ENCODE measurements at places on chromosomes 2 and 18. TPM values are rescaled to one million over a fixed set of nuclear protein-coding genes. Genes with fewer than 3 reads are reported as not detected.
A peak's percentile ranks its signal among the peaks of the same experiment; 100 is the strongest.

Gene CCDC178
- 0.17 TPM for total RNA-seq

DNA sequence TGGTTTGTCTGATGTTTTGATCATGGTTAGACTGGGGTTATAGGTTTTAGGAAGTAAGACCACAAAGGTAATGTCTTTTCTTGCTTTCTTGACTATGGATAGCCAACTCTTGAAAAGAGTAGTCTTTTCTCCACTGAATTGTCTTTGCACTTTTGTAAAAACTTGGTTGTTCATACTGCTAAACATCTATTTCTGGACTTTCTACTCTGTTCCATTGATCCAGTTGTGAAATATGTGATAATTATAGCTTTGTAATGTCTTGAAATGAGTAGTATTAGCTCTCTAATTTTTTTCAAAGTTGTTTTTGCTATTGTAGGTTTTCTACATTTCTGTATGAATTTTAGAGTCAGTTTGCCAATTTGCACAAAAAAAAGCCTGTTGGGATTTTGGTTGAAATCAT is 13.1 kb upstream of the UGT1A9 start:
- DNase-seq: no peak

DNA sequence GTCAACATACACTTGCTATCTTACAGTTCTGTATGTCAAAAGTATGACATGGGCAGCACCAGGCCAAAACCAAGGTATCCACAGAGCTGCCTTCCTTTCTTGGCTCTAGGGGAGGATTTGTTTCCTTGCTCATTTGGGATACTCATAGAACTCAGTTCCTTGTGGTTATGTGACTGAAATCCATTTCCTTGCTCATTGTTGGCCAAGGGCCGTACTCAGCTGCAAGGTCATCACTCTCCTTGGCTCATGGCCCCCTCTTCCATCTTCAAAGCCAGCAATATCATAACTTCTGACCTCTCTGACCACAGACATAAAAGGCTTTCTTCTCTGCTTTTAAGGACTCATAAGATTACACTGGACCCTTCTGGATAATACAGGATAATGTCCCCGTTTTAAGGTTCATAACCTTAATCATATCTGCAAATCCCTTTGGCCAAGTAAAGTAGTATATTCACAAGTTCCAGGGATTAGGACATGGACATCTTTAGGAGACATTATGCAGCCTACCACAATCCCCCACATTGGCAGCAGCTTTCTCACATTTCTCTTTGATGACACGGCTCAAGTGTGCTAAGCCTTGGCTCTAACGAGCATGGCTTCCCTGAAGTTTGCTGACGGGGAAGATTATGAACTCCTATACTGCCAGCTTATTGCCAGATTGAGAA is 20.9 kb downstream of the TMEM237 start:
- no peak for DNase-seq

DNA sequence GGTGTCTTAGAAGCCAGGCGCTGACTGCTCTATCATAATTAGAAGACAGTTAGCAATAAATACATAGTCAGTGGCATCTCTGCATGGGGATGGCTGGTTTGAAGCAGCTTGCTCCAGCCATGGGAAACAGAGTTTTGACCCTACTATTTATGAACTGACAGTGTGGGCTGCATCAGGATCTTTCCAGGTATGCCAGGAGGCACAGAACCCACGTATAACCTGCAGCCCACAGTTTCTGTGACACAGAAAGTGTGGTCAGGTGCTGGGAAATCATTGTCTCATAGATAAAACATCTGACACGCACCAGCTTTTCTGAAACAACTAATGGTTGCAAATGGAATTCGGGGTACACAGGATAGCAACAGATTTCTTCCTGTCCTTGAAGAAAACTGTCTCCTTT is 34.7 kb downstream of the INPP4A start:
- DNase-seq: no peak

DNA sequence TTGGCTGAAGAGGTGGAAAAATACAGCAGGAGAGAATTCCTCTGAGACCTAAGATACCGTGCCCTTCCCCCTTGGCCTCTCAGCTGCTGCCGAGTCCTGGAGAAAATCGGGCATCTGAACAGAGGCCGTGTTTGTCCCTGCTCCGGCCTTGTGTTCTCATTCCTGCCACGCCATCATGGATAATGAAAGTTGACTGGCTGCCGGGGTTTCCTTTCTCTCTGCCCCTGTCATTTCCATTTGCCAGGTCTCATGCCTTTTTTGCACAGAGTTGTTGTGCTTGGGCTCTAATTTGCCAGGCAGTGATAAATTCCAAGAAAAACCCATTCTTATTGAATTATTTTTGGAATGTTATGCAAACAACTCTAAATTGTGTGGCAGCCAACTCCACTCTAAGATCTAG is 496.9 kb upstream of the TNP1 start:
- peak; percentile 18 for DNase-seq

DNA sequence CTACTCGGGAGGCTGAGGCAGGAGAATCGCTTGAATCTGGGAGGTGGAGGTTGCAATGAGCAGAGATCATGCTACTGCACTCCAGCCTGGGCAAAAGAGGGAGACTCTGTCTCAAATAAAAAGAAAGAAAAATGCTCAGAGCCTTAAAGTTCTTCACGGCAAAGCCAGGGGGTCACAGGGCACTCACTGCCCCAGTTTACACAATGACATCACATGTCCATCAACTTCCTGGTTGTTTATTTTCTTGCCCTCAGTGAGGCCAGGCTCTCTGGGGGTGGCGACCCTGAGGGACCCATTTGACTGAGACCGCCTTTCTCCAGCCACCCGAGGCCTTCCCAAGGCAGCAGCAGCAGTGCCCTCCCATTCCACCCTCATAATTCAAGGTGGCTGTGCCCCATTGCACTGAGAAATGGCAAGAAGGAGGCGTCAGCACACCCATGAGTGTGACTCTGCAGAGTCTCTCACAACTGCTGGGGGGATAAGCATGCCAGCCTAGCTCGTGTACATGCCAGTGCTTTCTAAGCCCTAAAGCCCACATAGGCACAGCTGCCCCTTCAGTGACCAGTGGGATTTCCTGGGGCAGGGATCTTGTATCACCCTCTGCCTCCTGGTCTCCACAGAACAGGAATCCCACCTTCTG is 50.0 kb downstream of the SFXN5 start:
- DNase-seq: no peak

DNA sequence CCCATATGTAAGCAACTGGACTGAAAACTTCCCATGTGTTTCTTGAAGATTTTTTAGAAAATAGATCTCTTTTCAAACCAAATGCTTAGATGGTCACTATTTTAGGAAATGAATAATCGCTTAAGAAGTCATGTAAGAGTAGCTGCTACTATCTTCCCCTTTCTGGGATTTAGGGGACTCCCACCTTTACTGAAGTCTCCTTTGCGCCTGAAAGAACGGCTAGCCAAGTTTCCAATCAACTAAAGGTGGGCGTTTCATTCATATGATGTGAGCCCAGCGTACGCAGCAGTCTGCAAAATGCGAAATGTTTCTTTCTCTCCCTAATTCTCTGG is 1.1 kb downstream of the DIPK1C start:
- DNase-seq: no peak

Gene APOB
- total RNA-seq: 0.62 TPM

- DNase-seq: no peak
These were observed 52.7 kb downstream of the SMAD4 start for GRCh38 chr18:51082571-51083267.

Gene PJVK
- total RNA-seq: 3.0 TPM

Gene MOCOS
- total RNA-seq: 7.2 TPM

Gene RNU2-63P
- total RNA-seq: not detected

- peak; percentile 84 for DNase-seq
These were observed 71.9 kb upstream of the KLHL29 start for GRCh38 chr2:23312996-23313606.

Gene IL1R1
- 0.47 TPM for total RNA-seq

DNA sequence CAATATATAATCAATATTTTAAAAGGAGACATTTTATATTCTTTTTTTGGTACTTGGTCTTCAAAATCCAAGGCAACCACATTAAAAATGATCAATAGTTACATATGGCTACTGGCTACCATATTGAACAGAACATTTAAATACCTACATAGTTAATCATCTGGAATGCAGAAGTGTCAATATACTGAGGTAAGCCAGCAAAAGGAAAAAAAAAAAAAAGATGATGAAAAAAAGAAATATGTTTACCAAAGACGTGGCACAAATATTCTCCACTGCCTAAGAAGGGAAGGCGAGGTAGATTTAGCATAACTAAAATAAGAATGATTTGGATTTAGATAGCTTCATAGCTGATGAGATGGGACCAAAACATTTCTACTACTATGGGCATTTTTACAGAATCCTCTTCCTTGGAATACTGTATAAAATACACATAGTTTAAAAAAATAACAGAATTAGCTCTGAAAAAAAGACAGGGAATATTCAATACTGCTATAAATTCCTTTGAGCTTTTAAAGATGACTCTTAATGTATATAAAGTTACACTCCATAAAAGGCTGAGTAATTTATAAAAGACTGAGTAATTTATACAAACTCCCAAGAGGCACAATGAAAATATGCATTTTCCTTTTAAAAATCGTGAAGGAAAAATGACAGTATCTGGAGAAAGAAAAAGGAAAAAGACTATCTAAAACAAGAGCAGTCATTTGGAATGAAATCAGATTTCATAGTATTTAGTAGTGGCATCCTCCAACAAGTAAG is 63.5 kb downstream of the CDH2 start:
- DNase-seq: no peak

GRCh38 chr2:31319406-31320175 is 85.6 kb downstream of the EHD3 start:
- no peak for DNase-seq

DNA sequence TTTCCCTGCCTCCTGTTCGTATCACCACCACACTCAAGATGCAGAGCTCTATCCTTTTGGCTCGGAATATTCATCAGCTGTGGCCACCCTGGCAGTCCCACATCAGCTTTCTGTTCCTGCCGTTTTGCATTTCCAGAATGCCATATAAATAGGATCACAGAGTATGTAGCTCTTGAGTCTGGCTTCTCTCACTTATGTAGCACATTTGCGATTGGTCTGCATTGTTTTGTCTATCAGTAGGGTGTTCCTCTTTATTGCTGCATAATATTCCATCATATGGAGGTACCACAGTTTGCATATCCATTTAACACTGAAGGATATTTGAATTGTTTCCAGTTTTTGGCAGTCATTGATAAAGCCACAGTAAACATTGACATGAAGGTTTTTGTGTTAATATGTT is 104.6 kb downstream of the SH3RF3 start:
- no peak for DNase-seq

GRCh38 chr2:142926445-142926844 is 49.0 kb downstream of the KYNU start:
- DNase-seq: no peak

- no peak for DNase-seq
These were observed 70.2 kb downstream of the SOCS6 start for GRCh38 chr18:70359071-70359470.

Gene KLHL41
- total RNA-seq: not detected

- no peak for DNase-seq
These were observed 139.5 kb downstream of the LRRC30 start for GRCh38 chr18:7370375-7370774.

DNA sequence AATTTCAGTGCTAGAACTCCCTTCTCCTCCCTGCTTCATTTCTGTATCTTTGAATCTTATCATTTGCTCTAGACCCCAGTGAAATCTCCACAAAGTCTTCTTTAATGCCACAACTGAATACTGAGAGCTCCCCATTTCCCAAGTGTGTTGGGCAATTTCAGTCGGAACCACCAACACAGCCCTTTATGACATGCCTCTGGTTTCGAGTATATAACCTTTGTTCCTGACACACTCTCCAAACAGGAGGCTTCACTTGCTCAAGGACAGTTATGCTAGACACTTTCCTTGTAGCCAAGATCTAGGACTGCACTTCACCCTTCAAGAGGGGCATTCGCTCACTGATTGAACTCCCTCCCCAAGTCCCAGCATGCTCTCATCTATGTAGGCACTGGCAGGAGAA is 18.6 kb upstream of the TTR start:
- no peak for DNase-seq

GRCh38 chr2:27809761-27810241 is 38.3 kb downstream of the MRPL33 start:
- DNase-seq: no peak

GRCh38 chr2:187419808-187420207 is 28.2 kb downstream of the CALCRL start:
- no peak for DNase-seq

Gene PAIP2B
- 29.7 TPM for total RNA-seq

- DNase-seq: no peak
These were observed 1569.7 kb upstream of the SLC39A10 start for GRCh38 chr2:194087089-194087958.

- peak; percentile 69 for DNase-seq
These were observed 108.4 kb downstream of the CAMKMT start for GRCh38 chr2:44470151-44470550.

Gene LMAN2L
- total RNA-seq: 16.7 TPM

Gene C2orf80
- total RNA-seq: not detected

DNA sequence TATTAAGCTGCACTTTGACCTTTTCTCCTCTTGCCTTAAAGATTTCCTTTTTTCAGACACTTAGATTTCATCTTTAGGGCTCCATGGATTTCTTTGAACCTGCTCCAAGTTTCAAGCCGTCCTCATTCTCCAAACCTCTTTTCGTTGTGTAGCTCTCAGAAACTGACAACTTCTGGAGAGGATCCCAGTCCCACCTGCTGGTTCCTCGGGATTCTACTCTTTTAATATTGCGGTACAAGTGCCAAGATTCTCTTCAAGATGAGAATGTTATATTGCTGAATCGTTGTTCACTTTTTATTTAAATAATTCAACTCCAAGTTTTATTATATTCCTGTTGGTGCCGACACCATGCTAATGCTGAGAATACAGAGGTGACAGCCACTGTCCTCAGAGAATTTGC is 141.1 kb downstream of the CDH20 start:
- no peak for DNase-seq

GRCh38 chr18:2448565-2449151 is 122.6 kb downstream of the METTL4 start:
- DNase-seq: no peak

Gene KCNG2
- total RNA-seq: not detected
